ENCODE measurements at places on chromosomes 4 and X.

- peak; percentile 51 for DNase-seq
Measured at GRCh38 chrX:150683536-150684146, 9.6 kb upstream of the MTMR1 start.

GRCh38 chrX:20743046-20743445, 476.3 kb upstream of the RPS6KA3 start:
- no peak for DNase-seq

DNA sequence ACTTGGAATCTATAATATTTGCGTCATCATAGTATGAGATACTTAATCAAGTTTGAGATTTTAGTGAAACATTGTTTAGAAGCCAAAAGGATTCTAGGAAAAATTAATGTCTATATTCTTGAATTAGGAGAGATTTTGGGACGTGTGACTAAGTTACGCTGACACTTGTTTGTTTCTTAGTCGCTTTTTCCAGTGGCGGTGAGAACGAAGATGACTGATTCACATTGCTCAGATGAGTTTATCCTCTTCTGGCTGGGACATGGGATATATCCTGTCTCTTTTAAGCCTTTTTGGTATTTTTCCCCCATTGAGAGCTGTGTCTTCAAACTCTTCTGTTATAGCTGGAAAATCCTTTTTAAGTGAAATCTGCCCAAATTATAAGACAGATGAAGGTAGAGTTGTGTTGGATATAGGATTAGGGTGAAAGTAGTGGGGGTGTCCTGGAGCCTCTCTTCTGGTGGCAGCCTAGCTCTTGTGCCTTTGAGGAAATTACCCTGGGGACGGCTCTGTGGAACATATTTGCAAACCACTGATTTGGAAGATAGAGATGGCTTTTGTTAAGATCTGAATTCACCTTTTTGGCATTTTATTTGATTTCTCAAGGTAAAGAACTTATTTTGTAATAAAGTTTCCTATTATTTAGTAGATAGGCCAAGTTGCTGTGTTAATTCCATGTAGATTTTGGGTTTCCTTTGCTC, 49.7 kb downstream of the HTT start:
- DNase-seq: no peak

GRCh38 chr4:21507439-21507838, 441.1 kb downstream of the KCNIP4 start:
- peak; percentile 36 for DNase-seq

DNA sequence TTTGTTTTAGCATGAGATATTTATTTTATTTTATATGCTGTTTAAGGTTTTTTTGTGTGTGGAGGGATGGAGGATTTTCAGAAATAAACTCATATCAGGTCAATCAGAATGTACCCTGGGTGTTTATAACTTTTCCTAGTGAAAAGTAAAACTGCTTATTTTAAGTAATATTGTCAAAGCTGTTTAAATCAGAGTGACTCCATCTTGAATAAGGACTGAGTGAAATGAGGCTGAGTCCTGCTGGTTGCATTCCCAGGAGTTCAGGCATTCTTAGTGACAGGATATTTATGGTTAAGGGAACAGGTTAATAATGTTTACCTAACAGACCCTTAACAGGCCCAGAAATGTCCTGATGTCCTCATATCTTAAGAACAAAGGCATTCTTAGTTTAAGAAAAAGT, 1160.9 kb upstream of the PCDH7 start:
- no peak for DNase-seq

- peak; percentile 52 for DNase-seq
Measured at GRCh38 chrX:150548684-150549083, 19.7 kb upstream of the MTM1 start.

- no peak for DNase-seq
Measured at GRCh38 chr4:151043803-151044515, 28.9 kb upstream of the LRBA start.

DNA sequence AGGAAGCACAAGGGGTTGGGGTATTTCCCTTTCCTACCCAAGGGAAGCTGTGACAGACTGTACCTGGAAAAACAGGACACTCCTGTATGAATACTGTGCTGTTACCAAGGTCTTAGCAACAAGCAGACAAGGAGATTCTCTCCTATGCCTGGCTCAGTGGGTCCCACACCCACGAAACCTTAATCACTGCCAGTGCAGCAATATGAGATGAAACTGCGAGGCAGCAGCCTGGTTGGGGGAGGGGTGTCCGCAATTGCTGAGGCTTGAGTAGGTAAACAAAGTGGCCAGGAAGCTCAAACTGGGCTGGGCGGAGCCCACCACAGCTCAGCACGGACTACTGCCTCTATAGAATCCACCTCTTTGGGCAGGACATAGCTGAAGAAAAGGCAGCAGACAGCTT, 197.7 kb downstream of the INPP4B start:
- no peak for DNase-seq

DNA sequence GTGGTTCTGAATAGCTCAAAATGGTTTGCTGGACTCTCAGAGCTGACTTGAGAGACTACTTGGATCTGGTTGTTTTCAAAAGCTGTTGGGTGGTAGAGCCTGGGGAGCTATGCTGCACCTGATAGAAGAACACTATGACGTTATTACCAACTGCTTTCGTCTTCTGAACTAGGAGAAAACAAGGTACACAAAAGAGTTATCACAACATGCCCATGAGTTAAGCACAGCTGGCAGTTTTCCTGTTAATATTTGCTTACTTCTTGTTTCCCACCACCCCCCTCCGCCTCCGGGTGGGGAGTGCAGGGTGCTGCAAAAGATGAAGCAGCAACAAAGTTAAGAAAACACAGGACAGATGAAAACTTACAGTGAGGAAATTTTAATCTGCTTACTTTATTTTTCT, 69.1 kb downstream of the RASL11B start:
- no peak for DNase-seq

- no peak for DNase-seq
Measured at GRCh38 chr4:122305853-122306252, 73.0 kb upstream of the ADAD1 start.

GRCh38 chrX:9767375-9767774, 1.7 kb upstream of the GPR143 start:
- DNase-seq: no peak

DNA sequence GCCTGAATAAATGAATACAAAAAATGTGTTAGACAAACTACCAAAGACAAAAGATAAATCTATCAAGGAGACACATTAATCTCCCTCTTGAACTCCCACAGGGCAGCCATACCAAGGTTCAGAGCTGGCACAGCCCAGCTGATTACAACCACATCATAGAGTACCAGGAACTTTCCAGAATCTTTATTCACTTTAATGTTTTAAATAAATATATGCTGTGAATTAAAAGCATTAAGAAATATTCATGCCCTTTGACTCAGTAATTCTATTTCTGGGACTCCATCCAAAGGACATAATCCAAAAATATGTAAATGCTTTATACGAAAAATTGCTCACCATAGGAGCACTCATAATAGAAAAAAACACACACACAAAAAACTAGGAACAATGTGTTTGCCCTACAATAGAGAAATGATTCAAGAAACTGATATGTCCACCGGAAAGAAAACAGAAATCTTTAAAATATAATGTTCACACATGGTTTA, 126.0 kb downstream of the LDB2 start:
- DNase-seq: peak; percentile 25

DNA sequence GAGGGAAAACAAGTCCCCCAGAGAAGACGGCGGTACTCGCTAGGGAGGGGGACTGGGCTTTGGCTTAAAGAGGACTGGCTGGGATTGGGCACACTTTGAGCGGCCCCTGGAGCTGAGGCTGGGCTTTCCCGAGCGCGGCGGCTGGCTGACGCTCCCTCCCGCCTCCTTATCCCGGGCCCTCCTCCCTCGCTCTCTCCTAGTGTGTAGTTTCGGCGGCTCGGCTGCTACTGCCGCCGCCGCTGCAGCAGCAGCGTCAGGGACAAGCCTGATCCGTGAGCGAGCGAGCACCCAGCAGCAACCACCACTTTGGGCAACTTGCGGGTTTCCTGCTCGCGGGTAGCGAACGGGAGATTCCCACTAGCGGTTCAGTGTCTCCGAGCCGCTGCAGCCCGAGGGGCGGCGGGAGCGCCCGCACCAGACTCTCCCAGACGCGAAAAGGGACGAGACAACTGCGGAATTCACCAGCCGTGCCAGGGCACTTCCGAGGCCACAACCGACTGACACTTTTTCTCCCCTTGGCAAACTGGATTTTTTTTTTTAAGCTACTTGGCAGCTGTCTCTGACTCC, 632 bp upstream of the PCDH7 start:
- DNase-seq: peak; percentile 52

GRCh38 chr4:189126040-189126439, 814.6 kb upstream of the FRG1 start:
- DNase-seq: no peak

DNA sequence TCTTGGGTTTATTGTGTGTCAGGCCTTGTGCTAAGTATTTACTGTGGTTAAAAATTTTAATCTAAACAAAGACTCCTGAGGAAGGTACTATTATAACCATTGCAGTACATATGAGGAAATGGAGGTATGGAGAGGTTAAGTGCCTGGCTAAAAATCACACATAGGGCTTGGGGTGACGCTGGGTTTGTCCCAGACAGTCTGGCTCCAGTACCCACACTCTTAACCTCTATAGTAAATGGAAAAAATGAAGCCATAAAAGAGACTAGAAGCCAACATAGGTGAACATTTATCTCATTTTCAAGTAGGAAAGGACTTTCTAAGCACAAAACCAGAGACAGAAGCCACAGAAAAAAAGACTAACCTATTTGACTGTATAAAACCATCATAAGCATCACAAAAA, 1.9 kb downstream of the FOXP3 start:
- DNase-seq: no peak

GRCh38 chr4:147793569-147794313, 61.9 kb downstream of the ARHGAP10 start:
- DNase-seq: no peak

- DNase-seq: no peak
Measured at GRCh38 chr4:78509043-78509442, 42.5 kb upstream of the ANXA3 start.

- DNase-seq: no peak
Measured at GRCh38 chr4:13178621-13179020, 305.5 kb downstream of the RAB28 start.

GRCh38 chr4:148716431-148717052, 274.3 kb upstream of the NR3C2 start:
- no peak for DNase-seq

DNA sequence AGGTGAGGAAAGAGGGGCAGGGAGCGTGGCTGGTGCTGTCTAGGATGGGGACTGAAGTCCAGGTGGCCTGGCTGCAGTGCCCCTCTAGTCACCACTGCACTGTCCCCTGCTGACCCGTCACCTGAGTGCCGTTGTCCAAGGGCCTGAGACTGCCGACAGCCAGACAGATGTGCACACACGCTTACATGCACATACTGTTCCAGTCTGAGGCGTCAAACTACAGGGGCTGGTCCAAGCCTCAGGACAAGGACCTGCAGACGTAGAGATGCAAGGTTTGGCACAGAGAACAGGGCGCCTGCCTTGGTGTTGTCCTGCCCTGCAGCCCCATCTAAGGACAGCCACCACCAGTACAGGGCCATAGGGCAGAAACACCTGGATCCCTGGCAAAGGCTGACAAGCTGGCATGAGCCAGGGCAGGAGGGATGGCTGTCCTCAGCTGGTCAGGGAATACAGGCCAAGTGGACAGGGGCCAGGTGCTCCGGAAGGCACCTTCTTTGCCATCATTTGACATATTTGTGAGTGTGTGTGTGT, 1.7 kb downstream of the SLC2A9 start:
- DNase-seq: no peak

DNA sequence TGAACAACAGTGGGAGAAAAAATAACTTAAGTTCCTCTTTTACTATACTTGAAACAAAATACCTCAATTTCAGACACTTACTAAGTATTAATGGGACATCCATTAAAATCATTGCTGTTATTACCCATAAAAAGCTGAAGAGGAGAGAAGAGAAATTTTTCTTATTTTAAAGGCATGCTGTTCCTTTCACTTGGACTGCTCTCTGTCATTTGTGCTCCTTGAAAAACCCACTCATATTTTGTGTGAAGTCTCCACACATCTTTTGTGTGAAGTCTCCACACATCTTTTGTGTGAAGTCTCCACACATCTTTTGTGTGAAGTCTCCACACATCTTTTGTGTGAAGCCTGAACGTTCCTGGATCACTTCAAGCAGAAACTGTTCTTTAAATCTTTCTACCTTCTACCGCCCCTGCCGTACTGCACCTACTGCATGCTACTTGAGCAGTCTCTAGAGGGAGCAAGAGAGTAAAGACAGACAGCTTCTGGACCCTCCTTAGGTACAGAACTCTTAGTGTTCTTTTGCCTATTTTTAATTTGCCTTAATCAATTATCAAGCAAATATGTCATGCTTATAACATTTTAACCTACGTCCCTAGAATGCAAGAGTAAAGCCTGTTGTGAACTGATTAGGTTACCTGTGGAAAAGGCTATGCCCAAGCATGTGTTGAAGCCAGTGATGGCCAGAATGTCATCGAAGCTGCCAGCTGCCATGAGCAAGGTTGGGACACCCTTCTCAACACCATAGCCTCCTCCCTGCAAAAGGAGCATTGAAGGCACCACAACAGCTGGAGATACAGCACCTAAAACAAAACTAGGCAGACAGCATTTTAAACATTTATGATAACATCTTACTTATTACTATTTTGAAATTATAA, 27.1 kb upstream of the SLC9B1 start:
- peak; percentile 60 for DNase-seq

- DNase-seq: peak; percentile 61
Measured at GRCh38 chr4:21992330-21992729, 43.8 kb upstream of the KCNIP4 start.

- DNase-seq: no peak
Measured at GRCh38 chr4:168622600-168622999, 125.7 kb downstream of the PALLD start.

DNA sequence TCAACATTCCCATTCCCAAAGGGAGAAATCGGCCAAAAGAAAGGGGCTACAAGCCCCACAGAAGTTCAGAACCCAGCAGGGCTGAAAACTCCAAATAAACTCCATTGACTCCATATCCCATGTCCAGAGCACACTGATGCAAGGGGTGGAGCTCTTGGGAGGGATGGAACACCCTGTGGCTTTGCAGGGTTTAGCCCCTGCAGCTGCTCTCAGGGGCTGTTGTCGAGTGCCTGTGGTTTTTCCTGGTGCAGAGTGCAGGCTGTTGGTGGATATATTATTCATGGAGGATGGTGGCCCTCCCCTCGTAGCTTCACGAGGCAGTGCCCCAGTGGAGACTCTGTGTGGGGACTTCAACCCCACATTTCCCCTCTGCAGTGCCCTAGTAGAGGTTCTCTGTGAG, 53.7 kb downstream of the PDGFRA start:
- no peak for DNase-seq

GRCh38 chrX:50815120-50815519, 1.1 kb upstream of the SHROOM4 start:
- peak; percentile 42 for DNase-seq

DNA sequence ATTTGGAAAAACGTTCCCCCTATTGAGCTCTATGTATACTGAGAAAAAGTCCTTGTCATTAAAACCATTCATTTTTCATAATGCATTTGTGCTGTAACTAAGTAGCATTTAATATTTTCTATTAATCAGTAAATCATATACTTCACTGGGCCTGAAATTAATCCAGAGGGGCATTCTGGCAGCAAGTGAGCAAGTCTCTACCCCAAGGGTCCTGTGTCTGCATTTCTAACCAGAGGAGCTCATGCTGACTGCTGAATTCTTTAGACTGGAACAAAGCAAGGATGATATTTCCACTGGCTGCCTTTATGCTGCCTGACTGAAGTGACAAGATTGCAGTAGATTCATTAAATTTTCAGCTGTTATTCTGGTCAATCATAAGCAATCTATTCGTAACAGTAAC, 246.5 kb downstream of the SLITRK2 start:
- DNase-seq: no peak

Data from fibroblast of mammary gland (primary cell).